Aorta (tissue), 5 donors: ENCODE measurements at places on chromosomes 5 and 9. TPM values are rescaled to one million over a fixed set of nuclear protein-coding genes. Genes with fewer than 3 reads are reported as not detected.

CDKN2B-AS1 gene
- total RNA-seq = 0.58 TPM

OLFML2A gene
- 7.1 TPM for total RNA-seq

GRIN3A gene
- total RNA-seq = 0.13 TPM

REEP2 gene
- total RNA-seq = 19.2 TPM

DND1 gene
- total RNA-seq = 1.3 TPM

RNF130 gene
- 95.8 TPM for total RNA-seq

GADD45G gene
- total RNA-seq = 4.7 TPM

PLPP7 gene
- total RNA-seq = 9.5 TPM

CBY3 gene
- not detected for total RNA-seq

RNF224 gene
- not detected for total RNA-seq

TGFBI gene
- 322 TPM for total RNA-seq

FOXD4 gene
- 0.27 TPM for total RNA-seq
